ENCODE measurements at places on chromosomes 7 and 10.

DNA sequence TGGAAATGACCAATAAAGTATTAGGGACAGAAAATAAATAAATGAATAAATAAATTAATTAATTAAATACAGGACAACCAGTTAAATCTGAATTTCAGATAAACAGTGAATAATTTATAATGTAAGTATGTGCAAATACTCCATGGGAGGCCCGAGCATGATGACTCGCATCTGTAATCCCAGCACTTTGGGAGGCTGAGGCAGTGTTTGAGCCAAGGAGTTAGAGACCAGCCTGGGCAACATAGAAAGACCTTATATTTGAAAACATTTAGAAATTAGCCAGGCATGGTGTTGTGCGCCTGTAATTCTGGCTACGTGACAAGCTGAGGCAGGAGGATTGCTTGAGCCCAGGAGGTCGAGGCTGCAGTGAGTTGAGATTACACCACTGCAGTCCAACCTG, 123.7 kb downstream of the CUL2 start:
- DNase-seq, result no peak

GRCh38 chr10:28905371-28905770, 228.1 kb downstream of the BAMBI start:
- DNase-seq, result no peak

GRCh38 chr10:100653238-100653956, 92.0 kb upstream of the PAX2 start:
- no peak for DNase-seq

- DNase-seq, result no peak
Measured at GRCh38 chr7:128781126-128781525, 5.5 kb upstream of the OPN1SW start.

- no peak for DNase-seq
Measured at GRCh38 chr7:40808378-40808942, 673.7 kb downstream of the SUGCT start.

GRCh38 chr7:112529521-112529920, 48.7 kb downstream of the LSMEM1 start:
- DNase-seq, result no peak

GRCh38 chr7:11228515-11228914, 254.8 kb downstream of the PHF14 start:
- no peak for DNase-seq

DNA sequence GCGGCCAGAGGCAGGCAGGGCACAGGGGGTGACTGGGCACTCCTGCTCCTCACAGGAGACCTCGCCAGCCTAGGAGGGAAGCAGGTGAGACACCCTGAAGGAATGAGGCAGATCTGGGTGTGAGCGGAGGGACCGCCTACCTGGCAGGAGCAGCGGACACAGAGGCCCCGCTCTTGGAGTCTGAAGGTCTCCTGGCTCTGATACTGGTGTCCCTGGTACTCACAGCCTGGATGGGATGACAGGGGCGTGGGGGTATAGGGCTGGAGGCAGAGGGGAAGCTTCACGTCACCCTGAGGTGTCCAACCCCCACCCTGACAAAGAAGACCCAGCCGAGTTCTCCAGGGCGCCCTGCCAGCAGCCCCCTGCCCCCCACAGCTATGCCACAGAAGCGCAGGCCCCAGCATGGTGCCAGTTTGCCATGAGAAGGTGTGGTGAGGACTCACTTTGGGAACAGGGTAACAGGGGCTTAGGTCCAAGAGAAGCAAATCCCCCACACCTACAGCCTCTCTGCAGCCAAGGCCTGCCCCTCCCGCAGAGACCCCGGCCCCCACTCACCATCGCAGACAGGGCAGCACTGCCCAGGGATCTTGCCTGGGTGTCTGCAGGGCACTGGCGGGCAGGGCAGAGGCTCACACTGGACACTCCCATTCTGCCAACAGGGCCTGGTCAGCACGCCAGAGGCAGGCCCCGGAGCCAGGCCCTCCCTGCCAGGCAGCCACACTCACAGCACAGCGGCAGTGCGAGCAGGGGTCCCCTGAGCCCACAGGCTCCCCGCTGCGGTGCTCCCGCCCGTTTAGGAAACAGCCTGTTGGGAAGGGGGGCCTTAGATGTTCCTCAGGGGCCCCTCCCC, 17.0 kb downstream of the KCP start:
- DNase-seq, result no peak

- no peak for DNase-seq
Measured at GRCh38 chr10:51343391-51343790, 269.1 kb downstream of the PRKG1 start.

GRCh38 chr7:6392712-6393666, 54.8 kb downstream of the DAGLB start:
- no peak for DNase-seq

GRCh38 chr10:118501171-118501570, 94.3 kb downstream of the PRLHR start:
- no peak for DNase-seq
